MG63 (cell line): ENCODE measurements at places on chromosomes 1 and 21. TPM values are rescaled to one million over a fixed set of nuclear protein-coding genes. Genes with fewer than 3 reads are reported as not detected.

- DNase-seq: peak; percentile 21
These were observed 581 bp downstream of the ETV3 start for GRCh38 chr1:157137408-157138219.

DNA sequence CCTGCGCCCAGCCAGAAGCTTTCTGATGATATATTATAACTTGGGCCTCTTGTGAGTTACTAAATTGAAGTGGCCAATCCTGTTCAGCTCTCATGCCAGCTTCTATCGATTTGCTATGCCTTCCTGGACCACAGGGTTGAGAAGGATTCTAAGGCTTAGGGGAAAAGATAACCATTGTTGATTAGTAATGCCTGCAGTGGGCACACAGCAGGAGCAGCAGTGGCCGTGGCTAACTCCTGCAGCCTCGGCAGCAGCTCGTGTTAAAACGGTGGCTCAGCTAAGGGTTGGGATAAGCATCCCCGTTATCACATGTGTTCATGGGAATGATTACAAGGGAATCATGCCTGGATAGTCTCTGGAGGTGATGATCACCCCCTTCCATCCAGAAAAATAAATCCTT, 20.5 kb upstream of the KCNE2 start:
- no peak for DNase-seq

Gene CR1L
- total RNA-seq: not detected in 2 replicates

Gene PRXL2B
- total RNA-seq: 9.6 and 12.3 TPM in 2 replicates

- DNase-seq: peak; percentile 80
These were observed 20.8 kb downstream of the PHLDA3 start for GRCh38 chr1:201447903-201448871.

DNA sequence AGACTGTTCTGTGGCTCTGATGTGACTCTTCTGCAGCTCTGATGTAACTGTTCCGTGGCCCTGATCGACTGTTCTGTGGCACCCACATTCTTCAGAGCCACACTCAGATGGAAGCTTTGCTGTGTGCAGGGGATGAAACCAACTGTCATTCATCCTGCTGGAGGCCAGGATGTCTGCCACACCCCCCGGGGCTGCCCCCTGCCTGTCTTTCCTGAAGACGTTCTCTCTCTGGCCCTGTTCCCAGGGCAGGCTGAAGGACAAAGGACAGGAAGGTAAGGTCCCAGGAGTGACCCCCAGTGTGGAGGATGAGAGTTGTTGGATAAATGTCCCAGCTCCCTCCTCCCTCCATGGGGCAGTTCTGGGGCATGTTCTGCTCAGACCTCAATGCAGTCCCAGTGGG, 29.4 kb upstream of the UMODL1 start:
- DNase-seq: no peak

GRCh38 chr1:232047473-232047872, 420.9 kb downstream of the DISC1 start:
- no peak for DNase-seq

Gene NUDT4B
- 27.1 and 60.8 TPM in 2 replicates for total RNA-seq
